ENCODE measurements at places on chromosomes 5 and 9.

DNA sequence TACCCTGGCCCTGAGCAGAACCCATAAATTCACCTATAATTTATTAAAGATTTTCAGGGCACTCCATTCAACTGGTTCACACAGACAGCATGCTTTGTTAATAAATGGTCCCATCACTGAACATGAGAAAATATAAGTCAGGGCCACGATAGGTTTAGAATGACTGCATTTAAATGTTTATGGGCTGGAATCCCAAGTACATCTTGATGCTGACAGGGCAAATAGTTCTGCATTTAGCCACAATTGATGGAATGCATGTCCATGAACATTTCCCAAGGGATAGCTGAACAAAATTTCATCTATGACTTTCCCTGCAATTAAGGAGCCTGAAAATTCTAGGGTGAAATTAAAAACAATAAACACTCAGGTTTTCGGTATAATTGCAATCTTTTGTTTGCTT lies 124.5 kb downstream of the CAAP1 start:
- DNase-seq, result no peak

DNA sequence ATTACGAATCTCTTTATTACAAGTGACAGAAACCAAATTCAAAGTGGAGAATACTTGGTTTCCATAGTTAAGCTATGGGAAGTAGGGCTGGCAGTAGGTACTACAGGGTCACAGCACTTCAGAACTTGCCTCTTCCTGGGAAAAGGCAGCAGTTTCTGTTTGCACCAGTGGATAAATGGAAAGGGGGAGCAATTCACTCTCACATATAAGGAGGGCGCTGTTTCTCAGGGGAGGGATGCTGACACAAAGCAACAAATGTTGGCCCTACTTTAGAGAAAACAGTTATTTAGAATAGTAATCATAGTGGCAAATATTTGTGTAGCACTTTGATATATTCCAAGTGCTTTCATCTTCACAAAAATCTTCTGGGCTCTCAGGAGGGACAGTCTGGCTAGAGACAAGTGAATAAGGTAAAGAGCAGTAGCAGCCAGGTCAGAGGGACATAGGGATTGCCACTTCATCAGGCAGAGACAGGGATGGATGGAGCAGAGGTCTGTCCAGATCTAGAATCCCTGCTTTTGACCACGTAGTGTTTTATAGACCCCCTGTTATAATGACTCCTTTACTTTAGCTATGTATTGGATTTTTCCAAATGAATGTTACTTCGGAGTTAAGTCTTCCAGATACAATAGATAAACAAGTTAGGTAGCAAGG lies 554.8 kb upstream of the SGCD start:
- DNase-seq, result no peak

DNA sequence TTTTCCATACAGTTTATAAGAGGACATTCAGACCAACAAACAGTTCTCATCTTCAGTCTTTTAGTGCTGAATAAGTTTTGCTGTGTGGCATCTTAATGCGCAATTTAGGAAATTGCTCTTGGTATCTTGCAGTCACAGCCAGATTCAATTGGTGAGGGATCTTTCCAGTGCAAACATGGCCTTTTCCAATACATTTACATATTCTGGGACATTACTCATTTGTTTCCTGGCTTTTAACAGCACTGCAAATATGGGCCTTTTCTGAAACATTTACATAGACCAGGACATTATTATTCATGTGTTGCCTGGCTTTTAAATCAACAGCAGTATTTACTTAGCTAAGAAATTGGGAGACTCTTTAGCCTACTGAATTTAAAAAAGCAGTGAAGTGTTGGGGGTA lies 22.7 kb downstream of the ANKRD33B start:
- DNase-seq, result no peak

DNA sequence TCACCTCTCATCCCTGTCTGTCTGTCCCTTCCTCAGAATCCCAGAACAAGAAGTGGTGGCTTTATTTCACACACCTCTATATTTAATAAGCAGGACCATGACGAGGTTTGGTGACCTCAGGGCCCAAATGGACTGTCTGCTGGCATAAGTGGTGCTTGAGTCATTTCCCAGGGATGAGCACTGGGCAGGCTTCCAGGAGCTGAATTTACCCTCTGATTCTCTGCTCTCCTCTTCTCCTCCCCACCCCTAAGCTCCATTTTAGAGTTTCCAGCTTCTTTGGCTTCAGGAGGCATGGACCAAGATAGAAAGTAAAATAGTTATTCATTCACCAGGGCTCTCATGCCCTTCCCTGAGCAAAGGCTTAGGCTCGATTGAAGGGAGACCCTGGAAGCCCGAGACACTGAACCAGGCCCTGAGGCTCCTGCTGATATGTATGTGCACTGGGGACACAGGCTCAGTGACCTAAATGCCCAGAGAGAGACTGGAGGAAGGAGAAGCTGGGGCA lies 69.1 kb downstream of the PPARGC1B start:
- DNase-seq, result peak; percentile 91

GRCh38 chr9:107970726-107971125 lies 481.2 kb upstream of the KLF4 start:
- no peak for DNase-seq

- DNase-seq, result no peak
These were observed 38.8 kb downstream of the FNIP1 start for GRCh38 chr5:131757830-131758519.

- DNase-seq, result no peak
These were observed 3.0 kb downstream of the PCDH1 start for GRCh38 chr5:141875022-141875740.

GRCh38 chr5:137735555-137736284 lies at the start of gene KLHL3:
TSS of gene KLHL3 (minus strand) at chr5:137736089. CDS start at chr5:137735646, 443 bp downstream.
- DNase-seq, result peak; percentile 69

DNA sequence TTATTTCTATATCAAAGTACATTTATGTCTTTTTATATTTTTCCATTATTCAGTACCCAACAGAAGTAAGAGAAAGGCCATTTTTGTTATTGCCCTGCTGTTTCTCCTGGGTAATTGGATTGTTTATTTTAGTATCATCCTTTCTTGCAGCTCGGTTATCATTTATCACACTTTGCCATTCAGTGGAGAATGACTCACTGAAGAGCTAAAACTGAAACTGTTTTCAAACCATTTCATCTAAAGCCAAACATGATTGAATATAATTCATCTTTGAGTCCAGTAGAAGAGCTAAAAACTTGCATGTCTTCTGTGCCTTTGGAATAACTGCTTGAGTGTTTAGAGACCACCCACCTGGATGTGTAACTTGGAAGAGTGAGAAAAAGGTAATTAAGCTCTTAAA lies 139.5 kb upstream of the PRDM9 start:
- no peak for DNase-seq

DNA sequence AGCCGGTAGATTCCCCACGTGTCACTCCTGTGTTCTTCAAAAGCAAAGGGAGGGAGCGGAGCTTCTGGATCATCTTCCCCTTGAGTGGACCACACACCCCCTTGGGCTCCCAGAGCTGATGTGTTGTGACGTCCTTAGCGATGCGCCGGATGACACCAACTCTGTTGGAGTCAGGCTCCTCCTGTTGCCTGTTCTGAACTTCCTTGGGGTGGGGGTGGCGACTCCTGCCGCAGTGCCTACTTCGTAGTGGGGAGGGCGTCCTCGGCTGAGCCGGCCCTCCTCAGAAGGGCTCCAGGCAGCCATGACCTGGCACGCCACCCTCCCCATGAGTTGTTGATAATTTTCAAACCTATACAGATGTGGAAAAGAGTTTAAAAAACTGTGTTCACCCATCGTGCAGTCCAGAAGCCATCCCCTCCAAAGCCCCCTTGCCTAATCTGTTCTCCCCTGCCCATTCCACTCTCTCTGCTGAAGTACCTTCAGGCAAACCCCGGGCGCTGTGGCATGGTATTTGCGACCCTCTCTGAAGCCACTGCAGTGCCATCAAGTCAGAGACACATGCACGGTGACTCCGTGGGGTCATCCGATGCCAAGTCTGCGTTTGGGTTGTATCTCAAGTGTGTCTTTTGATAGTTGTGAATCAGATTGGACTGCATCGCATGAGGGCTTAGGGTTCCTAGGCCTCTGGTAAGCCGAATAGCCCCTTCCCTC lies 16.7 kb downstream of the EXOC3 start:
- no peak for DNase-seq

DNA sequence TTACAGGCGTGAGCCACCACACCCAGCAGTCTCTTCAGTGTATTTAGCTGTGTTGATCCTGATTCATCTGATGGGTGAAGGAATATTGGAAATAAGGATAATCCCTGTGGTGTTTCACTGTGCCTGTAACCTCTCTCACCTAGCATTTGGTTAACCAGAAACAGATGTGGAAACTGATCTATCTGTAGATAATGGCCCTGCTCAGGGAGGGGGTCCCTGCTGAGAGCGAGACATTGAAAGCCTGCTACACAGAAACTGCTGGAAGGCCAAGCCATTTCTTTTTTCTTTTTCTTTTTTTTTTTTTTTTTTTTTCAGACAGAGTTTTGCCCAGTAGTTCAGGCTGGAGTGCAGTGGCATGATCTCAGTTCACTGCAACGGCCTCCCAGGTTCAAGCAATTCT lies 28.4 kb downstream of the QRFP start:
- no peak for DNase-seq

DNA sequence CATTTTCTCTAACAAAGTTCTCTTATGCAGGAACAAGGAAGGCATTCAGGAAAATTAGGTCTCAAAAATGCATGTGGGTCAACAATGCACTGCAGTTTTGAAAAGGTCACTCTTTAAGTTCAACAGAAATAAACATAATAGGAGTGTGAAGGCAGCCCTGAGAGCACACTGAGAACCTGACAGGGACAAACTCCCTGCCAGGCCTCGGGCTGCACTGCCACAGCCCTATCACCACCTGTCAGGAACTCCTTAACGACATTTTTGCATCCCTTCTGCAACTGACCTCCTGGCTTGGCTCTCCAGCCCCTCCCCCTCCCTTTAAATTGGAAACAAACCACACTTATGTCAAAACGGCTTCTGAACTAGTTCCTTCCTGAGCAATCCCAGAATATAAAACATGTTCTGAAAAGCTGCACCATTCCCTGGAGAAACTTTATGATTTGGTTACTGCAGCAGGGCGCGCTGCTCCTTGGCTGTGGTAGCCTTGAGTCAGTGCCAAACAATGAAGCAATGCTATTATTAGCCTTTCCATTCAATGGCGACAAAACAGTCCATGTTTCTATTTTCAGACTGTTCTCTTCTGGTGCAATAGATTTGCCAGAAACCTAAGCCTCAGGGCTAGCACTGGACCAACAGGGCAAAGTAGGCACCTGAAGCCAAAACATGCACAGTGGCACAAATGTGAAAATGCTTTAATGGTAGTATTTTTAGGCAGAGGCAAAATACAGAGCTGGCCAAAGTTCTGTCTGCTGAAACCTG lies 160.1 kb upstream of the ZNF608 start:
- DNase-seq, result peak; percentile 32

DNA sequence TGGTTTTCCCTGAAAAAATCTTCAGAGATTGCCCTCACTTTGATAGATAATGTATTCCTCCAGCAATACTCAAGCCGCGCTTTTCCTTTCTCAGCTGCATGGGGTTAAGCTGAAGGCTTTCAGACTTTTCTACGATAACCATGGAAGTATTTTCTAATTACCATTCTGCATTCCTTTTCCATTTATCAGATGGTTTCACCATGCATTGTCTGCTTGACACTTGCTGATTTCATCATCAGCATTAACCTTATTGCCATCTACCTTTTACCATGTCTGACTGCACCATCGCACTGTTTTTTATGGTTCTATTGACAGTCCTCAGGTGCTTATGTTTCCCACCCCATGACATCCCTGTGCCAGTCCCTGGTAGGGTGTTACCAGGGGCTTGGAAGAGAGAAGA lies 91.6 kb downstream of the DMAC1 start:
- DNase-seq, result no peak

DNA sequence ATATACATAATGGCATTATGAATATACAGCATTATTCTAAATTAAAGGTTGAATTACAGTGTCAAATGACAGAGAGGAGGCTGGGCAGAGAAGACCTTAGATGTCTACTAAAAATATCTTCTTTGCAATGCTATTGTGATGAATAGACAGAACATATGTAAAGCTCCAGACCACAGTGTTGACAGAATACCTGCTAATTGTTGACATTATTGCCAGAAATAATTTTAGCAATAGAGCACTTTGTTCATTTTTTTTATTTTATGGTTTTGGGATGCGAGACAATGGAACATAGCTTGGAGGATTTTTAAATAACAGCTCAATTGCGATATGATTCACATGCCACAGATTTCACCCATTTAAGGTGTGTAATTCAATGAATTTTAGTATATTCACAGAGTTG lies 508.8 kb downstream of the PSAT1 start:
- DNase-seq, result no peak

DNA sequence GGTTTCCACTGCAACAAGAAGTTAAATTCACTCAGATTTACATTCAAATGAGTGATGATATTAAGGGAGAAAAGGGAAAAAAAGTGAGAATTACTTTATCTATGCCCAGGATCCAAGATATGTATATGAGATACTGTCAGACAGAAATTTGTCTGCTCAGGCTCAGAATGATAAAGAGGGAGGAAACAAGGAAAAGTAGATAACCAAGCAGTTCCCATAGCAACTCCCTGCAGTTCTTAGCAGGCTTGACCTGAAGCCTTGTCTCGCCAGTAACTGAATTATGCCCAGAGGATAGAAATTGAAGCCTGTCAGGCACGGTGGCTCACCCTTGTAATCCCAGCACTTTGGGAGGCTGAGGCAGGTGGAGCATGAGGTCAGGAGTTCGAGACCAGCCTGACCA lies 304.4 kb downstream of the TLE1 start:
- DNase-seq, result no peak

GRCh38 chr5:76074487-76075065 lies 8.6 kb upstream of the SV2C start:
- DNase-seq, result no peak

- DNase-seq, result no peak
These were observed 155.2 kb upstream of the PIK3R1 start for GRCh38 chr5:68060382-68060781.

DNA sequence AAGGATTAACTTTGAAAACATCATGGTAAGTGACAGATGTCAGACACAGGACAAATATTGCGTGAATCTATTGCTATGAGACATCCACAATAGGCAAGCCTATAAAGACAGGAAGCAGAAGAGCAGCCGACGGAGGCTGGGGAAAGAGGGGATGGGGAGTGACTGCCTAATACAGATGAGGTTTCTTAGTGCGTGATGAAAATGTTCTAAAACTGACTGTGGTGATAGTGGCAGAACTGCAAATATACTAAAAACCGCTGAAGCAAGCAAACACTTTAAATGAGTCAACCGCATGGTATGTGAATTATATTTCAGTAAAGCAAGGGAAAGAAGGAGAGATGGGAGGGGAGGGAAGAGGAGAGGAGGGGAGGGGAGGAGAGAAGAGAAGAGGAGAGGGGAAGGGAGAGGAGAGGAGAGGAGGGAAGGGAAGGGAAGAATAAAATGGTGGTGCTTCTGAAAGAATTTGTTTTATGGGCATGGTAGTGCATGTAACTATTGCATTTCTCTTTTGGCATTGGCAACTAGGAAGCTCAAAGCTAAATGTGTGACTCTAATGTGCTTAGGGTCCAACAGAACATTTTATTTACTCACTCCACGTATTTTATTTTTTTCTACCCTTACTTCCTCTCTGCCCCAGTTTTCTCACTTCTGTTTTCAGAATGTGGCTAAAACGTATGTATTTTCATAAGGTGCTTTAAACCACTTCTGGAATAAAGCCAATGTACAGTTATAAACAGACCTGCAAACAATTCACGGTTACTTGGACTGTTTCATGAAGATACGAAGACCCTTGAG lies 21.3 kb downstream of the AKNA start:
- DNase-seq, result peak; percentile 94

Measured in kidney glomerular epithelial cell (primary cell).